ENCODE measurements at places on chromosomes 5 and 9. TPM values are rescaled to one million over a fixed set of nuclear protein-coding genes. Genes with fewer than 3 reads are reported as not detected.

Gene MIGA2
- 39.9 TPM for total RNA-seq

Gene IFNB1
- not detected for total RNA-seq

- DNase-seq, result no peak
Measured at GRCh38 chr5:121962958-121963357, 1.2 kb downstream of the SRFBP1 start.

- DNase-seq, result peak; percentile 17
Measured at GRCh38 chr9:84667571-84668195, 1.8 kb upstream of the NTRK2 start.

Measured in WTC11 (cell line).